ENCODE measurements at places on chromosomes 3 and 15.
A peak's percentile ranks its signal among the peaks of the same experiment; 100 is the strongest.

DNA sequence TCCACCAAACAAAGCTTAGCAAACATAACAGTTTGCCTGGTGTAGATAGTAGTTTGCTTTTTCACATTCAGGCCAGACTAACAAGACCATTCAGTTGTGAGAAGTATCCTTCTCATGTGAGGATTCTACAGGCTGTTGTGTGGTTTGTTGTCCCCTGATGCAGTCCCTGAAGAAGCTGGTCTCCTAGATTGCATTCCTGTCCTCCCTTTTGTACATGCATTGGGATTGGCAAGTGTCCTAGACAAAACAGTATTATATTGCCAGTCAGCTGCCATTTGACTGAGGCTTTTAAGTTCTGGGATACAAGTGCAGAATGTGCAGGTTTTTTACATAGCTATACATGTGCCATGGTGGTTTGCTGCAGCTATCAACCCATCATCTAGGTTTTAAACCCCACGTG lies 362.0 kb upstream of the IL12A start:
- ATAC-seq: no peak

- ATAC-seq: no peak
These were observed 629.6 kb downstream of the PYDC2 start for GRCh38 chr3:192090586-192090985.

- peak; percentile 16 for ATAC-seq
These were observed 473.6 kb downstream of the FOXP1 start for GRCh38 chr3:71109977-71110285.

GRCh38 chr15:67068710-67069400 lies 3.5 kb downstream of the SMAD3 start:
- no peak for ATAC-seq

- no peak for ATAC-seq
These were observed 113.7 kb upstream of the SMAD3 start for GRCh38 chr15:66951531-66952320.

DNA sequence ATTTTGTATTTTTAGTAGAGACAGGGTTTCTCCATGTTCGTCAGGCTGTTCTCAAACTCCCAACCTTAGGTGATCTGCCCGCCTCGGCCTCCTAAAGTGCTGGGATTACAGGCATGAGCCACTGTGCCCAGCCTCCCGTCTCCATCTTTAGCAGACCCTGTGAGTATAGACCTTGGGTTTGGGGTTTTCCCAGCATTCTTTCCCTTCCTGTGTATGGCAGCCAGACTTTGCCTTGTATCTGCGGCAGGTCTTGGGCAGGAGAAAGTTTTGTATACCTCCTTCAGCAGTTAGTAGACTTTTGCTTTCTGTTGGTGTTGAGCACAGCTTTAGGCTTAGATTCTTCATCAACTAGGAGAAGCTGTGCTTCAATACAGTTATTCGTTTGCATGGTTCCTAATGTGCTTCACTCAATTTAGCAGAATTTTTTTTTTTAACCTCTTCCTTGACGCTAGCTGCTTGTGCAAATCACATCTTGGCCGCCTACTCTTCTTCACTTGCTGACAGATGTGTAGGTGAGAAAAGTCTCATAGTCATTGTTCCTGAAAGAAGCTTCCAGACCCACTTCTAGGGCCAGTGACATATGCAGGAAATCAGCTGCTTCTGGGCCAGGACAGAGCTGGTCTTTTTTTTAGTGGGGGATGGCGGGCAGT lies 38.4 kb downstream of the MAP2K1 start:
- ATAC-seq: no peak

- ATAC-seq: no peak
These were observed 3.5 kb upstream of the CPNE4 start for GRCh38 chr3:132038198-132038825.

DNA sequence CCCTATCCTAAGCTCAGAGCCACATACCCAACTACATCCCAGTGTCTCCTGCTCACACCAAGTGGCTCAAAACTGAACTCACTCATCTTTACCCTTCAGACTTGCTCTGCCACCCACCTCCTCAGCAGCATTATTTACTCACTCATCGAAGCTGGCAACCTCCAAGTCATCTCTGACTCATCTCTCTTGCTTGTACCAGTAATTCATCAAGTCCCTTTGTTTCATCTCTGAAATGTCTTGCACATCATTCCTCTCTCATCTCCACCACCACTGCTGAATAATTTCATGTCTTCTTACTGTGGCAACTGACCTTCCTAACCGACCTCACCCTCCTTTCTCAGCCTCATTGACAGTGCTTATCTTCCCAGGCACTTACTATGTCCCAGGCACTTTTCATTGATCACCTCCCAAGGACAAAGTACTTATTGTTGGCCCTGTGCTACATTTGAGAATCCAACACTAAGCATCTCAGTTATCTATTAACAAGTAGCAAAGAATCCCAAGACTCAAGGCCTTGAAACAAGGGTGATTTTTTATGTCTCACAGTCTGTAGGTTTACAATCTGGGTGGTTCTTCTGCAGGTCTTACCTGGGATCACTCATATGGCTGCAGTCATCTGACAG lies 82.0 kb downstream of the MRPL46 start:
- ATAC-seq: no peak

DNA sequence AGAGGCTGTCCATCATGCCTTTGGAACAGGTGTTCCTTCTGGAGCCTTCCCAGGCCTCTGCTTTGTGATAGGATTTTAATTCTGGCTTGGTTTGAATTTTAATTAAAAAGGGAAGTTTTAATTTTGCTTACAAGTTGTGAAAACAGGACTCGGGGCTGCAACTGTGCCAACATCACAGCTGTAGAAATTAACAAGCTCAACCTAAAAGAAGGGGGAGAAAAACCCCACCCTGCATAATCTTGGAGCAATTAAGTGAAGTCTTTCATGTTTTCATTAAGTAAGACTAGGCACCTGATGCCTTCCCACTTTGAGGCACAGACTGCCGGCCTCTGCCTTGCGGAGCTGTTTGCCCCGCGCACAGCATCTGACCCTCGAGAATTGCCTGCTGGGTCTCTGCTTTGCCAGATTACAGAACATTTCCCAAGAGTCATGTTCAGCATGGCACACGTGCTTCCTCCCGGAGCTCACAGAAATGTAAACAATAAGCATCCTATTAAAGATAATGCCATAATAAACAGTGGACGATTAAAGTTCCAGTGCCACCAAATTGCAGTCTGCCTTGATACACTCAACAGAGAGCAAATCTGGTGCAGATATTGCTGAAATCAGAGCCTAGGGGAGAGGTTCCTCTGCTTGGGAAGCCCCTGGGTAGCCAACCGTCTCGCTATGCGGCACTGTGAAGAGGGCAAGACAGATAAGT lies 364.2 kb downstream of the LRTM1 start:
- no peak for ATAC-seq

DNA sequence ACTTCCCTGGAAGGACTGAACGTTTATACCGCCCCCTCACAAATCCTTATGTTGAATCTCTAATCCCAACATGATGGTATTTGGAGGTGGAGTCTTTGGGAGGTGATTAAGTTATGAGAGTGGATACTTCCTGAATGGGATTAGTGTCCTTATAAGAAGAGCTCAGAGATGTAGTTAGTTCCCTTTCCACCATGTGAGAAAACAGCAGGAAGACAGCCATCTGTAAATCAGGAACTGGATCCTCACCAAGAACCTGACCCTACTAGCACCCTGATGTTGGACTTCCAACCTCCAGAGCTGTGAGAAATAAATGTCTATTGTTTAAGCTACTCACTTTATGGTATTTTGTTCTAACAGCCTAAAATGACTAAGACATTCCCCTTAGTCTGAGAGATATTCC lies 33.3 kb upstream of the SACM1L start:
- no peak for ATAC-seq

GRCh38 chr3:98343647-98344507 lies 9.8 kb upstream of the OR5K4 start:
- no peak for ATAC-seq

- no peak for ATAC-seq
These were observed 159.1 kb downstream of the AKAP13 start for GRCh38 chr15:85539491-85539890.

DNA sequence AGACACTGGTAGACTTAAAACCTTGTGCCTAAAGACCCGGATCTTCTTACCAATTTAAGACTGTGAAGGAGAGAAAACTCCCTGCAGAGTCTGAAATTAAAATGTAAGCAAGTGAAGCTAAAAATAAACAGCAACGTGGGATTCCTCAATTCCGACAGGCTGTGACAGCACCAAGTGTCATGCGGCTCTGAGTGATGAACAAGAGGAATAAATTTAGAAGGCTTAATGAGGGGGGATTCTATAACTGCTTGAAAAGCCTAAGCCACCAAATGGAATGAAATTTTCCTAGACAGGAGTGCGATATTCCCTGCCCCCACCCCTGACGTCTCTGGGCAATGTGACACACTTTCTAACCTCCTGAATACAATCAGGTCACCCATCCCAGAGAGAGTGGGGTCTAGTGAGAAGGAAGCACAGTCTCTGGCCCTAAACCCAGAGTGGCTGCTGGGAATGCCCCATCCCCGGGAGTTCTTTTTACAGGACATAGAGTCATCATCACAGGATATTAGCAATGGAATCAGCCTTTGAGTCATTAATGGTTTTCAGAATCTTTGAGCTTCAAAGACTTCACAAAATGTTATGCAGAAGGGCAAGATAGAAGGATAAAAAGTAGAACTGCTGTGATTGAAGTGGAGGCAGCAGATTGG lies 114.3 kb downstream of the EDEM1 start:
- no peak for ATAC-seq

- no peak for ATAC-seq
These were observed 177.9 kb downstream of the CDIN1 start for GRCh38 chr15:36757189-36757814.

- ATAC-seq: no peak
These were observed 378.6 kb downstream of the NSUN3 start for GRCh38 chr3:94441494-94441847.

GRCh38 chr3:184480831-184481230 lies 80.8 kb upstream of the EPHB3 start:
- ATAC-seq: no peak

GRCh38 chr15:34336991-34337556 lies 507 bp downstream of the SLC12A6 start:
- ATAC-seq: peak; percentile 44

GRCh38 chr3:9088441-9089353 lies 125.4 kb upstream of the RAD18 start:
- ATAC-seq: no peak

DNA sequence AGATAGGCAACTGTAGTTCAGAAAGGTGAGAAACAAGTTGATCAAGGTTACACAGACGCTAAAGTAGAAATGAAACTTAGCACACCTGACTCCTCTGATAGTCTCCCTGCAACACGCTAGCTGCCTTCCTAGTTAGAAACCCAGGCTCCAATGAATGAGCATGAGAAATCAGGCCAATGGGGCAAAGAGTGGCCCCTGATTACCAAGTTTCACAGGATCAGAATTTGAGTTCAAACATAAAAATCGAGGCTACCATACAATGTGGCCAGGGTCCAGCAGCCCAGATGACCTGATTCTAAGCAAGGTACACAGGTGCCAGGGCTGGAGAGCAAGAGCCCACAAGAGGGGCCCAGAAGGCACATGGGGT lies 7.7 kb downstream of the PLD1 start:
- no peak for ATAC-seq

GRCh38 chr3:126501054-126501453 lies 16.5 kb downstream of the UROC1 start:
- ATAC-seq: no peak

DNA sequence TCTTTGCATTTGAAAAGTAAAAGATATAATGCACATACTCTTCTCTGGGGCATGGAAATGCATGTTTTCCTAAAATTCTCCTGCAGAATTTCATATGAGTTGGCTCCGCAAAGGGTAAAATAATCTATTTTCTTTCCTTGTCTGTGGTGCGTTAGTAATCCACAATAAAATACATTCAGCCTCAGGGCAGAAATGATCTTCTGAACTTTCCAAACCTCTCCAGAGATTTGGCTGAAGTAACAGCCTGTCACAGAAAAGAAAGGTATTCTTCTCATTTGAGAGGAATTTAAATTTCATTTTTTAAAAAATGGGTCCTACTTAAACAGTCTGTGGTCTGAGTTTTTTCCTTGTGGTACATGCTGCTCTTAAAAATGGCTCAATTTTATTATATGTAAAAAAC lies 182.7 kb upstream of the DCBLD2 start:
- ATAC-seq: no peak

DNA sequence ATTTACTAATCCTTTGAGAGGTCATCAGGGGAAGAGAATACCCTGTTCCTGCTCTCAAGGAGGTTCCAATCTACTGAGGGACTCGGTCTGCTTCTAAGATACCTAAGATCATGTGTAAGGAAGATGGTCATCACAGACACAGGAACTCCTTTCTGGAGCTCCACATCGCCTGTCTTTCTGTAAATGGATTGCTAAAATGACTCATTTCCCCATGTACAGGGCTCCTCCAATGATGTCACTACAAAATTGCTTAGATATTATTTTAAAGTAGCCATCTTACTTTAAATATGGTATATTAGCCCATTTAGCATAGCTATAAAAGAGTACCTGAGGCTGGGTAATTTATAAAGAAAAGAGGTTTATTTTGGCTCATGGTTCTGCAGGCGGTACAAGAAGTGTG lies 206.1 kb upstream of the PROK2 start:
- no peak for ATAC-seq

- ATAC-seq: no peak
These were observed 20.0 kb downstream of the RIOX2 start for GRCh38 chr3:97952280-97952679.

DNA sequence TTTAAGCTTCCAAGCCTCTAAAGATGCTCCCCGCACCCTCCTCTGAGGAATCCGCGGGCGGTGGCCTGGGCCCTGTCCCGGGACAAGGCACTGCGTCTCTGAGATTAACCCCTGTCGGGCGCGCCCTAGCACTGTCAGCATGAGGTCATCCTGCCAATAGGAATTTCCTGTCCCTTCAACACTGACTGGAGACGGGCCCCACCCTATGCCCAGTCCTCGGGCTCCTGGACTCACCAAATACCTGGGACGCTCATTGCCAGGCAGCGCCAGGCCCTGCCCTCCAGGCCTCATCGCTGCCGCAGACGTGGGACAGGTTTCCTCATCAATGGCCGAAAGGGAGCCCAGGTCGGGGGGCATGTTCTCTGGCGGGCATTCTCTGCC lies 67.6 kb upstream of the SH3GL3 start:
- no peak for ATAC-seq

- no peak for ATAC-seq
These were observed 81.5 kb upstream of the KCNAB1 start for GRCh38 chr3:156038869-156039268.

- ATAC-seq: no peak
These were observed 47.2 kb upstream of the TEX55 start for GRCh38 chr3:119098619-119099222.

DNA sequence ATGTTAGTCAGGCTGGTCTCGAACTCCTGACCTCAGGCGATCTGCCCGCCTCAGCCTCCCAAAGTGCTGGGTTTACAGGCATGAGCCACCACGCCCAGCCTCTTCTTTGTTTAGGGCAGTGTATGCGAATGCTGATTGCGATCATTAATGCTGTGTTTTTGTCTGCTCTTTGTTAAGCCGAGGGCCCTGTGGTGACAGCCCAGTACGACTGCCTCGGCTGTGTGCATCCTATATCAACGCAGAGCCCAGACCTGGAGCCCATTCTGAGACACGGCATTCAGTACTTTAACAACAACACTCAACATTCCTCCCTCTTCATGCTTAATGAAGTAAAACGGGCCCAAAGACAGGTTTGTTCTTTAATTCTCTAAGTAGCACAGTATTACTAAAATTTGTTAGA lies 7.8 kb downstream of the KNG1 start:
- no peak for ATAC-seq

GRCh38 chr15:37765786-37766185 lies 168.7 kb upstream of the TMCO5A start:
- ATAC-seq: no peak

Measured in stimulated activated memory B cell treated with anti-CD40 and anti-IgM and Interleukin-4, amounts not matched to agents 10 μg/mL and 1 μg/mL and 100 μg/mL, for 72 hours (primary cell).